ENCODE measurements at places on chromosomes 2 and 18. TPM values are rescaled to one million over a fixed set of nuclear protein-coding genes. Genes with fewer than 3 reads are reported as not detected.
A peak's percentile ranks its signal among the peaks of the same experiment; 100 is the strongest.

Gene EMILIN1
- 0.69 TPM for total RNA-seq

Gene HOXD13
- total RNA-seq = 0.36 TPM

Gene ZAP70
- not detected for total RNA-seq

Gene G6PC2
- total RNA-seq = not detected

Gene L3MBTL4
- 0.63 TPM for total RNA-seq

Gene IL1F10
- total RNA-seq = not detected

Gene NT5DC4
- total RNA-seq = not detected

DNA sequence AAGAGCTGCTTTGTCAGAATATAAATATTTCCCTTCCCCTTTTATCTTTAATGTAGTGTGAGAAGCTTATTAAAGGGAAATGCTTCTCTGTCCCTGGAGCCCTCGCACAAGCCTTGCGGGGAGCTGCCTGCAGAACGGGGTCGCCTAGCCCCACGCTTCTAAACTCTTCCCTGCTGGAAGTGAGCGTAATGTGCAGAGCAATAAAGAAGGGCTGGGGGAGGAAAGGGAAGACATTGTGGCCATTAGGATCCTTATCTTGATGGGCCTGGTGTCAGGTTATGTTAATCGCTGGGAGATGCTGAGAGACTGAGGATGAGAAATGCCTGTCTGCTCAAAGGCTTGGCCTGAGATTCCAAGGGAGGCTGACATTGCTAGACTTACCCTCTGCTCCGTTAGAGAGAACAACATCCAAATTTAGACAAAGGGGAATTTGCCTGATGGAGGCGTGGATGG, 18.9 kb upstream of the FZD7 start:
- no peak for DNase-seq
- H3K36me3 ChIP-seq = no peaks in the 10 kb centered on the region
- no peak overlapping the region for H3K4me3 ChIP-seq
- H3K27ac ChIP-seq = no peak overlapping the region

- no peak for DNase-seq
- H3K36me3 ChIP-seq = peaks cover 3% of the 10 kb centered on the region
- no peak overlapping the region for H3K27ac ChIP-seq
- no peaks in the 10 kb centered on the region for H3K27me3 ChIP-seq
- no peak overlapping the region for H3K4me3 ChIP-seq
Observed at GRCh38 chr2:61416871-61417645, 53.8 kb downstream of the USP34 start.

DNA sequence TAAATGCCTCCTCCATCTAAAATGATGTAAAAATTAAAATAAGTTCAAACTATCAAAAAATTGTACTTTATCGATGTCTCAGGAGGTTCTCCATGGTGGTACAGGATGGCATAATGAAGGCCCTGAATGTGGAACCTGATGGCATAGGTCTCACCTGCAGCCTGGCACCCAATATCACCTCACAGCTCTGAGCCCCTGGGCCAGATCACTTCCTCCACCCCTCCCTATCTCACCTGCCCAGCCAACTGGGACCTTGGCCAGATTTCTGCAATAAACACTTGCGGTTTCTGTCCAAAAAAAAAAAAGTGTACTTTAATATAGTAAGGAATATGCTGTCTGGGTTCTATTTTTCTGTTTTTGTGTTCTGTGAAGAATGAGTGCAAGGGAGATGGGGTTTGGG, 6.7 kb upstream of the RBM45 start:
- no peak overlapping the region for H3K27ac ChIP-seq
- peaks cover 11% of the 10 kb centered on the region for H3K4me1 ChIP-seq
- H3K27me3 ChIP-seq = no peaks in the 10 kb centered on the region
- no peak overlapping the region for H3K4me3 ChIP-seq
- DNase-seq = peak; percentile 58

GRCh38 chr2:178114462-178114861, 2.2 kb downstream of the RBM45 start:
- H3K4me3 ChIP-seq = no peak overlapping the region
- H3K4me1 ChIP-seq = peaks cover 9% of the 10 kb centered on the region
- no peak overlapping the region for H3K27ac ChIP-seq
- no peaks in the 10 kb centered on the region for H3K36me3 ChIP-seq

- peak overlapping the region; percentile 75 for H3K4me3 ChIP-seq
- H3K36me3 ChIP-seq = peaks cover 13% of the 10 kb centered on the region
- DNase-seq = peak; percentile 57
Observed at GRCh38 chr2:9844576-9844975, 1.3 kb downstream of the TAF1B start.

DNA sequence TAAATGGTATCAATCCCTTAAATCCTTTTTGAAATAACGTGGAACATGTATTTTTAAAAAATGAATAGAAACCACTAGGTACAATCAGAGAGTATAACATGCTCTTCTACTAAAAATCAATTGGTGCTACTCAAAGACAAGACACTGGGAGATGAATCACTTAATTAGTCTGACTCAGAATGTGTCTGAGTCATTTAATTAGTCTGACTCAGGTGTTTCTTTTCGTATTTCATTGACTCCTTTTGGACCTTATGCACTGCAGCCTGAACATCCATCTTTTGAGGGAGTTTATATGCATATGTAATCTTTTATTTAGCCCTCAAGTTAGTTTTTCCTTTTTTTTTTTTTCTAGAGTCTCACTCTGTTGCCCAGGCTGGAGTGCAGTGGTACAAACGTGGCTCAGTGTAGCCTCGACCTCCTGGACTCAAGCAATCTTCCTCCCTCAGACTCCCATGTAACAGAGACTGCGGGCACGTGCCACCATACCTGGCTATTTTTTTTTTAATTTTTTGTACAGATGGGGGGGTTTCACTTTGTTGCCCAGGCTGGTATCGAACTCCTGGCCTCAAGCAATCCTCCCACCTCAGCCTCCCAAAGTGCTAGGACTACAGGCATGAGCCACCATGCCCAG, 26.5 kb downstream of the PPP4R3B start:
- no peaks in the 10 kb centered on the region for H3K27me3 ChIP-seq
- peak; percentile 91 for DNase-seq
- H3K4me1 ChIP-seq = peaks cover 23% of the 10 kb centered on the region
- peak overlapping the region; percentile 44 for H3K27ac ChIP-seq
- no peak overlapping the region for H3K4me3 ChIP-seq

DNA sequence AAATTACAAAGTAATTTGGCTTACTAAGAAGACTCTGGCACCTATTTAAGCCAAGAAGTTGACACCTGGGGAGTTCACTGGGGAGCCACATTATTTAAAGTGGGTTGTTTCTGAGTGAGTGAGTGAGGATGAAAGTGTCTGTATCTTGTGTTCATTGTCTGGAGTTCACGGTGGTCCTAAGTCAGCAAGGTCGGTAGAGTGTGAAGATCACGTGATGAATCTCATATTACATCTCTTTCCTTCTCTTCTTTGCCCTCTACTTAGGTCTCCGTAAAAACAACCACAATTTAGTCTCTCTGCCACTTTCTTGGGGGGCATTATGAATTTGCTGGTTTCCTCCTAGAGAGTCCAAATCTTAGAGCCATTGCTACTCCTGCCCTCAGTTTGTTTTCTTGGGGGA, 67.8 kb downstream of the DIS3L2 start:
- no peaks in the 10 kb centered on the region for H3K4me1 ChIP-seq
- H3K27me3 ChIP-seq = no peaks in the 10 kb centered on the region
- peaks cover 10% of the 10 kb centered on the region for H3K36me3 ChIP-seq
- no peak overlapping the region for H3K27ac ChIP-seq

DNA sequence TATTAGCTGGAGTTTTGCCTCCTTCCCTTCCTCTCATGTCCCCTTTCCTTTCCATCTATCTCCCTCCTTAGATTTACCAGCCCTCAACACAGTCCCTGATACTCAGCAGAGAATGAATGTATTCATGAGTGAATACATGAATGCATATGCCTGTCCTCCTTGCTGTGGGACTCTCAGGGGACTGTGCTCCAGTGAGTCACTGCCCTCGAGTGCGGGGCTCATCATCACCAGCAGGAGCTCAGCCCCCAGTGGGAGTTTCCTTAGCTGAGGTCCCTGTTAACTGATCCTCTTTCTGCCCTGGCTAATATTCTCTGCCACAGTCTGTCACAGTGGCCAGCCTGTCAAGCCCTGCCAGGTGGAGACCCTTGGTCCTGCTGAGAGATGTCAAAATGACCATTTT, 104.9 kb upstream of the LHCGR start:
- no peaks in the 10 kb centered on the region for H3K27me3 ChIP-seq
- no peak overlapping the region for H3K27ac ChIP-seq
- no peak for DNase-seq
- H3K4me3 ChIP-seq = no peak overlapping the region

- H3K36me3 ChIP-seq = no peaks in the 10 kb centered on the region
- H3K27me3 ChIP-seq = no peaks in the 10 kb centered on the region
- no peak for DNase-seq
- H3K4me3 ChIP-seq = no peak overlapping the region
- peak overlapping the region; percentile 82 for H3K27ac ChIP-seq
- H3K4me1 ChIP-seq = peaks cover 23% of the 10 kb centered on the region
Observed at GRCh38 chr2:161746891-161747535, 122.8 kb downstream of the SLC4A10 start.

DNA sequence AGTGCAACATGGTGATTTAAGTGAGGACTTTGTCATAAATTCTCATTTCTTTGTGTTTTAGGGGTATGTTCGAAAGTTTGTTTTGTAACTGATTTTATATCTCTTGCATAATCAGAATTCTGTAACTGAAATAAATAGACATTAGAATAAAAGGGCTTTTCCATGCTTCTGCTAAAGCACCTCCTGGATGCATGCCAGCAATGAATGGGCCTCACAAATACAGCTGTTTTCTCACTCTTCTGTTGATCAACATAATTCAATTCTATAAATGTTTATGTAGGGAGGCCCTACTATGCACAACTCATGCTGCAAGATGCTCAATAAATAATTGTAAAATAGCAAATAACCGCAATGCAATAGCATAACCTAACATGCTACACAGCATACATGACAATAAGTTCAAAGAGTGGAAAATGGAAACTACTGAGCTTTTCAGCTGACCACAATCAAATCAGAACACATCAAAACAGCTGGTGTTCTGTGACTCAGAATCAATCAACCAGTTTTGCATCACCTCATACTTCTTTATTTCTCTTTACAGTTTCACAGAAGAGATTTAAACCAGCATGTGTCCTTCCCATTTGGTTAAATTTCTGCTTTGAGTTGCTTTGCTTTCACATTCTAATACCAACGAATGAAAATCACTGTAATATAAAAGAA, 11.0 kb downstream of the CDH7 start:
- H3K27ac ChIP-seq = no peak overlapping the region
- H3K36me3 ChIP-seq = no peaks in the 10 kb centered on the region
- DNase-seq = no peak
- H3K4me3 ChIP-seq = no peak overlapping the region

- H3K4me3 ChIP-seq = no peak overlapping the region
- peaks cover 19% of the 10 kb centered on the region for H3K4me1 ChIP-seq
- H3K36me3 ChIP-seq = no peaks in the 10 kb centered on the region
Observed at GRCh38 chr18:50839996-50840395, 20.2 kb upstream of the MRO start.

- H3K4me1 ChIP-seq = no peaks in the 10 kb centered on the region
- no peaks in the 10 kb centered on the region for H3K27me3 ChIP-seq
- no peak for DNase-seq
Observed at GRCh38 chr2:127479866-127480743, 46.2 kb downstream of the IWS1 start.

DNA sequence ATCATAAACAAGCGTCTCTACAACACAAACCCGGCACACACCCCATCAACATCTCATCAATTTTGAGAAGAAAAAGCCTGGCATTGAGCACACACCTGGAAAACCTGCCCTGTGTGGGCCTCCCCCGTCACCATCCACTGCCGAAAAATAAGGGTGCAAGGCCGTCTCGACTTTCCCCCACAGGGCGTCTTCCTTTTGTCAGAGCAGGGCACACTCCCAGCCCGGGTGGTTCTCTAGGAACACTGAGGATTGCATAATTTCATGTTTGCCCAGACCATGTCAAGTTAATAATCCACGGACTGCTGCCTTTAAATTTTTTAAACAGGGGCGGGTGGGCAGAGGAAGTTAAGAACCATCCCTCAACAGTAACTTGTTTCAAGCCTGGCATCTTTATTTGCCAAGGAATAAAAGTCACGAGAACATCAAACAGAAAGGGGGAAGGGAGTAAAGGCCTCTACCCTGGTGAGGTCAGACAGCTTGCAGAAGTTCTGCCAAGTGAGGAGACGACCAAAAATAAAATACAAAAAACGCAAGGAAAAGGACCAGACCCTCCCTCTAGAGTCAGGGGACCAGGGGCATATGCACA, 2.1 kb downstream of the TFCP2L1 start:
- peaks cover 16% of the 10 kb centered on the region for H3K4me1 ChIP-seq
- H3K27me3 ChIP-seq = no peaks in the 10 kb centered on the region
- no peak overlapping the region for H3K27ac ChIP-seq
- H3K36me3 ChIP-seq = no peaks in the 10 kb centered on the region

DNA sequence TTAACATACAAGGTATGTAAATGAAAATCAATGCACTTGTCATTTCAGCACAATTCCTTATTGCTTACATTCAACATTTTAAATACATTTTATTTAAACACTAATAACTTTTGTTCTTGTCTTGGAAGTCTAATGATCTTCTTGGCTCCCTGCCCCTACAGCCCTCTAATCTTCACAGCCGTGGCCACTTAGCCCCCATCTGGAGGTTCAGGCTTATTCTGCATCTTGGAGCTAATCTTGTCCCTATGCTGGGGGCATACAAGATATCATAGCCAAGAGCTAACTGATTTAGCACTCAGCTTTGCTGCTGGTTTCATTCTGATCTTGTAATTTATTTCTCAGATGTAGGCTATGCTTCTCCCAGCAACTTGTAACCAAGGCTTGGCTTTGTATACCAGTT, 140.8 kb downstream of the TMEFF2 start:
- H3K4me1 ChIP-seq = no peaks in the 10 kb centered on the region
- H3K4me3 ChIP-seq = no peak overlapping the region
- H3K27ac ChIP-seq = no peak overlapping the region
- no peaks in the 10 kb centered on the region for H3K36me3 ChIP-seq
- no peaks in the 10 kb centered on the region for H3K27me3 ChIP-seq

DNA sequence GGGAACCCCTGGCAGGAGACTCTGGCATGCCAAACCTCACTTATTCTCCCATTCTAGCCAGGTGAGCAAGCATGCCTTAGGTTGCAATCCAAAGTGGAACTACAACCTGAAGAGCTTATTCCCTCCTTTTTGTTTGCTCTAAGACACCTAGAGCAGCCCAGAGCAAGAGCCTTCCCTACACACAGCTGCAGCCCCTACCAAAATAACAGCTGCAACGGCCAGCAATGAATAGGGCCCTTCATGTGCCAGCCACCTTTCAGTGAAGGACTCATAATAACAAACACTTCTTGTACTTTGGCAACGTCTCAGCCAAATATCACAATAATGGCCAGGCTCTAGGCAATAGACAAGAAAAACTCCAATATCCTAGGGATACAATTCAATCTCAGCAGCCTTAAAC, 178.7 kb downstream of the ALK start:
- H3K36me3 ChIP-seq = no peaks in the 10 kb centered on the region
- H3K4me3 ChIP-seq = no peak overlapping the region
- no peak overlapping the region for H3K27ac ChIP-seq
- no peak for DNase-seq
- peaks cover 24% of the 10 kb centered on the region for H3K4me1 ChIP-seq

Data from PC-3 (cell line).